Neuronal stem cell (in vitro differentiated cells): ENCODE measurements at places on chromosomes 13 and 19.

GRCh38 chr19:47228168-47228936, 2.6 kb downstream of the BBC3 start:
- no peak for DNase-seq

DNA sequence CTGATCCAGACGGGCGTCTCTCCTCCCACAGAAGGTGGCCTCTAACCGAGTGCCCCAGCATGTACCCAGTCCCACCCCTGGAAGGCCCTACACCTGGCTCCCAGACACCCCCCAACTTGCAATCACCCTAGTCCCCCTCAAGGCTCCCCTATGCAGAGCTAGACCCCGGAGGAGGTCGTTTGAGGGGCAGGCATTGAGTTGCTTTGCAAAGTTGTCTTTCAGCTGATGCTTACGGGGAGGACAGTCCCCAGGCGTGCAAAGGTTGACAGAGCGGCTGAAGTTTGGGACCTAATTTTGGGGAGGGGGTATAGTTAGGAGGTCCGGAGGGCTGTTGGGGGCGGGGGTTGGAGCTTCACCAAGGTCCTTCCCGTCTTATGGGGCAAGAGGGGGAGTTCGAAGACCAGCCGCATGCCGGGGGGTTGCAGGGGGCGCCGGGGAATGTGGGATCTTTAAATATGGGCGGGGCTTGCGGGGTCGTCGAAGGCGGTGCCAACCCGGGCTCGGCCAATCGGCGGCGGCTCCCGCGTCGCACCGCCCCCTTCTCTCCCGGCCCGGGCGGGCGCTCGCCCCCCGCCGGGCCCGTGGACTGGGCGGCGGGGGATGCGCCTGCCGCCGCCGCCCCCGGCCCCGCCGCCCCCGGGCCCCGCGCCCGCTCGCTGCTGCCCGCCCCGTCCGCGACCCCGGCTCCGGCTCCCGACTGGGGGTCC, at the start of gene KCNN1:
TSS of gene KCNN1 (plus strand) at position 558 of the 707 bp plus-strand sequence. CDS start 6,782 bp downstream, outside the sequence.
- DNase-seq: no peak

GRCh38 chr19:32256341-32256975, 89.0 kb upstream of the ZNF507 start:
- DNase-seq: no peak

DNA sequence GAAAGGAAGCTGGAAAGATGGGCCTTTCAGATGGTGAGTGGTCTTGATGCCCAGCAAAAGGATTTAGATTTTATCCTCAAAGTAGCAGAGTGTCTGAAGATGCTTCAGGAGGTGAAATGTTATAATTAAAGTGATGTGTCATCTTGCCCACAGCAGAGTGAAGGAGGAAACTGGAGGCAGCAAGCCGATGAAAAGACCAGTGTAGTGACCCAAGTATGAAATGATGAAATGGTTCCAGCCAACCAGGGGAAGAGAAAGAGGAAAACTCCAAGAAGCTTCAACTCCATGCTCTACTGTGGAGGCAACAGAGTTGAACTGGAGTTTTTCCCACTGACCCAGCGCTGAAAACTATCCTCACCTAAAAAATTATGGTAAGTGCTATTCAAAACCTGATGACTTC, 66.7 kb downstream of the FOXO1 start:
- DNase-seq: no peak

- no peak for DNase-seq
Observed at GRCh38 chr19:35306473-35307246, 14.7 kb downstream of the MAG start.
